ENCODE measurements at places on chromosomes 3 and 15.

DNA sequence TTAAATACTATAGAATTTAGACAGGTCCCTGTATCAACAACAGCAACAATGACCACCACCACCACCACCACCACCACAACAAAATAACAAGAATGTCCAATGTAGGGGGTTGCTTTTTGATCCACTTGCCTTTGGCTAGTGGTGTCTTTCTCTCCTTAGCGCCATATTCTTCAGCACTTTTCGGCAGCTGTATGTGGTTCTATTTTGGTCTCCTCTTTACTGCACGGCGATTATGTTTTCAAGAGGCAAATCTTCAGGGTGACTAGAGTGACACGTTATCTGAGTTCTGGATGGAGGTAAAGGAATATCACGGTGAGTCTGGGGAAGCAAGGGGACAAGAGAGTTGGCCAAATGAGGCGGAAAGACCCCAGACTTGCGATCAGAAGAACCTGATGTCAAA, 56.1 kb downstream of the ST6GAL1 start:
- DNase-seq = no peak

DNA sequence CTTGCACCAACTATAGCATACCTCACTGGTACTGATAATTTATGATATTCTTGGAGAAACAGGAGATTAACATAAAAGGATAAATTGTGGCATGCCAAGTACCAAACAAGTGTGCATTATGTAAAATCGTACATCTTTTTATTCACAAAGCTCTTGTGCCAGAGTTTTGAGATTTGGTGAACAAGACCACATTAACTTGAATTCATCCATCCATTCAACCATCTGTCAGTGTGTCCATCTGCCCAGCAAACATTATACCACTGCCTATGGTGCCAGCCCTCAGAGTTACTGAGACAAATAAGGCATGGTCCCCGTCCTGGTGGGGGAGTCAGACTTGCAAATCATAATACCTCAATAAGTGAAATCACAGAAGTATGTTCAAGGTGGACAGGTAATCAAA, 17.0 kb upstream of the NEO1 start:
- no peak for DNase-seq

DNA sequence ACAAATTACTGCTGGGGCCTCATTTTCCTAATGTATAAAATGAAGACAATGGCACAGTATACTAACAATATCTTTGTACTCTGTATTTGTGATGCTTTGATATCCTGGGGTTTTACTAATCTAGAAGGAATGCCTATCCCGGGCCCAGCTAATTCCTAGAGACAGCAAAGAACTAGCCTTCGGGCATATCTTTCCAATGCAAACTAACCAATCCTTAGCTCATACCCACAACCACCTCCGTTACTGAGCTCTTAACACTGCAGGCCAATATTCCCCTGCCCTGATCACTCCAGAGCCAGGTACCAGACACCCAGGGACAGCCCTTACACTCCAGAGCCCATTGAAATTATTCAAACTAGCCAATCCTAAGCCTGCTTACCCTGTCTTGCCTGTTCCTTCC, 309.0 kb downstream of the ULK4 start:
- DNase-seq = peak; percentile 80

- no peak for DNase-seq
These were observed 40.7 kb downstream of the SNRK start for GRCh38 chr3:43326891-43327581.

DNA sequence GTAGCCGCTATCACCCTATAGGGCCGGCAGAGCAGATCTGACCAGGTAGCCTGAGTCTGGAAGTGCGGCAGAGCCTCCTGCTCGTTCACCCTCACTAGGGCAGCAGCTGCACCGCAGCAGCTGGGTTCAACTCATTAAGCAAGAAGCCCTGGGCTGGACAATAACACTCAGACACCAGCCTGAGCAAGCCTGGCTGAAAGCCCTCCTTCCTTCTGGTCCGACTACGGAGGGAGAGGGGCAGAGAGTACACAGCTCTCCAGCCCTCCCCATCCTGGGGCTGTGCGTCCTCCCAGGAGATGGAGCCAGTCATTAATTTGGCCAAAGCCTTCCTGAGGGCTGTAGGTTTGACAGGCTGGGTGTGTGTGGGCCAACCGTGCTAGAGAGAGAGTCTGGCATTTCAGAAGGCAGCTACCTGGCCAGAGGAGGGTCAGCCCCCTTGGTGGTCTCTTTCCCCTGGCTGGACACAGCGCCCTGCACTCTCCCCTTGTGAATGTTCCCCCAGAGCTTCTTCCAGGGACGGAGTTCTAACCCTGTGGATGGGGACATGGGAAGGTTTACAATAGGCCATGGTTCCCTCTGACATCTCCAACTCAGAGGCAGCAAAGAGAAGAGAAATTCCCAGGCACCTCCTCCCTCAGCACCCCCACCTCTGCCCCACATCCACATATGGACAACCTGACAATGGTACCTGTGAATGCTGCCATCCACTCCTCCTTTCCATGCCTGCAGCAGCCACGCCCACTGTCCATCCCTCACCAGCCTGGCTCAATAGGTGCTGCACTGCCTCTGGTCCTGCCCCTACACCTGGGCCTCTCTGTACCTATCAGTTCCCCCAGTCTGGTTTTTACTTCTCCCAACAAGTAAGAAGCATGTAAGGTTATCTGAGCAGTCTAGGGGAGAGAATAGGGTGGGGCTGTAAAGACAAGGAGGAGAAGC, 6.5 kb downstream of the CHRNB4 start:
- DNase-seq = no peak

DNA sequence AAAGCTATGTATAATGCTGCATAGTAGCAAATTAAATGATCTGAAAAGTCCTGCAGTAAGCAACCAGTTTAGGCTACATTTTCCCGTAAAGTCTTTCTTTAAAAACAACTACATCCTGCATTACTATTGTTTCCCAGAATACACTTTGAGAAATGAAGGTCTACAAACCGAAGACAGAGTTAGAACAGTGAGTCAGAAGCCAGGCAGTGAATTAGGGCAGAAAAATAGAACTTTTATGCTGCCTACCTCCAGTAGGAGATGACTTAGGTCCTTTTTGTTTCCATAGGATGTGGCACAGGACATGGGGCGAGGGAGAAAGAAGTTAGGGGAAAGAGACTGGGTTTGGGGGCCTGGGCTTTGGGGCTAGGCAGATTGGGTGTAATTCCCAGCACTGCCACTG, 127.3 kb downstream of the PPM1L start:
- DNase-seq = no peak

- no peak for DNase-seq
These were observed 849 bp upstream of the HDAC11 start for GRCh38 chr3:13479332-13479581.

DNA sequence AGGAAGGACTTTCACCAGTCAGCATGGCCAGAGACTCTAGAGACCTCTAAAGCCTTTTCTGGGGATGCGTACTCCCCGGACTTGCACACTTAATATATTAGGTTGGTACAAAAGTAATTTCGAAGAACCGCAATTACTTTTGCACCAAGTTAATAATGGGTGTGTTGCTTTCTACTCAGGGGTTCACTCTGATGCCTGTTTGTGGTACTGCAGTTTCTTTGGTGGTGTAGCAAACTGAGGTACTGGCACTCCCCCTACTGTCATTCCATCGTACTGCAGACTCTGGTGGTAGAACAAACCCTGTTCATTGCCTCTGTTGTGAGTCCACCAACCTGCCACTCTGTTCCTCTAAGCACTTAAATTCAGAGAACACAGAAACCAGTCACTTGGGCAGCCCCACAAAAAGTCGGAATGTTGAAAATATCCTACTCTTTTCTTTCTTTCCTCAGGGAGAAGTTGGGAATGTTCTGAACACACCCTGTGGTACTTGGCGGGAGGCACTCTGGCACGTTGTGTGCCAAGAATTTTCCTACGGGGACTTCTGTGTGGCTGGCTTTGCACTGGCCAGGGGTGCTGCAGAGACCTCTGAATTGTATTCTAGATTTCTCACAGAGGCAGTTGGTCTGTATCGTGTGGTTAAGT, 46.3 kb downstream of the GABRG3 start:
- DNase-seq = peak; percentile 88

DNA sequence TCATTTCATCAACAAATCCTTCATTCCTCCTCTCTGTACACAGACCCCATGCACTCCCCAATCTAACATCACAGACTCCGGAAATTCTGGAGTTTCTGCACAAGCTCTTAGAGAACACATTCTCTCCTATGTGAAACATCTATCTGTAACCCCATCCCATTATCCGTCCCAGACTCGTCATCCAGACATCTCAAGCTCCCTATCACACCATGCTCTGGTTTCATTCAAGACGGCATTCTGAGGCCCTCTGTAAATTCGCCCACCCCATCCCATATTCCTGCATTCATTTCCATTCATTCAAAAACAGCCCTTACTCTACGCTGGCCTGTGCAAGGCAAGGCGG, 575 bp downstream of the LEO1 start:
- no peak for DNase-seq

- no peak for DNase-seq
These were observed 79.8 kb downstream of the EPHB1 start for GRCh38 chr3:134874737-134875413.

DNA sequence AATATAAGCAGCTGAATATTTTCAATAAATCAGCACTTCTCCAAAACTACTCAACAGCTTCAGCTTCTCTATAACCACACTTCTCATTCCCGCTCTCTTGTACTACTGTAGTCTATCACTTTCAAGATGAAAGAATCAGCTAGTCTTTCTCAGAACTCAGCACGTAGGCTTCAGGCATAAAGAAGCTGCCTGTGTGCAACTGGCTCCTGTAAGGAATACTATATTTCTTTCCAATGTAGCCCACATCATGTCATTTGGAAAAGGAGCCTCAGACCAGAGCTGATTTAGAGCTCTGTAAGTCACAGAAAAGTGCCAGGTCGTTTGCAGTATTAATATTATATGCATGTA, 62.3 kb downstream of the FMN1 start:
- no peak for DNase-seq

GRCh38 chr3:169835533-169835932, 22.8 kb upstream of the LRRC34 start:
- no peak for DNase-seq

GRCh38 chr15:64412216-64412615, 24.6 kb downstream of the TRIP4 start:
- DNase-seq = no peak

- DNase-seq = no peak
These were observed 30.5 kb upstream of the APH1B start for GRCh38 chr15:63246691-63247469.

- DNase-seq = peak; percentile 81
These were observed at the start of gene SLC30A4 for GRCh38 chr15:45522328-45523165. Gene SLC30A4 (minus strand): TSS chr15:45522755. CDS start chr15:45522354, 401 bp downstream.

- no peak for DNase-seq
These were observed 187.2 kb downstream of the EPHA6 start for GRCh38 chr3:97001611-97002010.

DNA sequence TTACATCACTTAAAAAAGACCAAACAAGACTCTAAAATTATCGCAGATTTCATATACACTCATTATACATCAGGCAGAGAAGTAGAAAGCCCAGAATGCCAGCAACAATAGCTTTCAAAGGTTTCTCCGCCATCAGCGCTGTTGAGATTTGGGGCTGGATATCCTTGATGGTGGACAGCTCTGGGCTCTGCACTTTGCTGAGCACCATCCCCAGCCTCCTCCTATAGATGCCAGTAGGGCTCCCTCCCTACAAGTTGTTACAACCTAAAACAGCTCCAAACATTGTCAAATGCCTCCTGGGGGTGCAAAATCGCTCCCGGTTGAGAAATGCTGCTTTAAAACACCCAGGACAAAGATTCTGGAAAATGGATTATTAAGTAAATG, 73.5 kb downstream of the ATP10A start:
- DNase-seq = no peak

- no peak for DNase-seq
These were observed 22.2 kb downstream of the P2RY1 start for GRCh38 chr3:152857082-152857481.

- DNase-seq = peak; percentile 16
These were observed 8.8 kb downstream of the SLC6A20 start for GRCh38 chr3:45787551-45787950.

DNA sequence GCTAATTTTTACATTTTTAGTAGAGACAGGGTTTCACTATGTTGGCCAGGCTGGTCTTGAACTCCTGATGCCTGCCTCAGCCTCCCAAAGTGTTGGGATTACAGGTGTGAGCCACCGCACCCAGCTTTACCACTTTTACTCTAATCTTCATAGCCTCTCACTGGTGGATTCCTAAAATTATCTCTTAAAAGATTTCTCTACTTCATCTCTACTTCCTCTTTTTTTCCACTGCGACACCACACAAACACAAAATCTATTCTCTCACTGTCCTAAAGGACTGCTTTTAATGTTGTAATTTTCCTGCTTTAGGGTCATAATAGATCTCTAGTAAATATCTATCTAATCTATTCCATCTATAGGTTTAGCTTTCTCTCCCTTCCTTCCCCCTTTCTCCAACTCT, 34.0 kb upstream of the TBL1XR1 start:
- no peak for DNase-seq

- no peak for DNase-seq
These were observed 2.4 kb downstream of the CIB1 start for GRCh38 chr15:90231028-90232017.

DNA sequence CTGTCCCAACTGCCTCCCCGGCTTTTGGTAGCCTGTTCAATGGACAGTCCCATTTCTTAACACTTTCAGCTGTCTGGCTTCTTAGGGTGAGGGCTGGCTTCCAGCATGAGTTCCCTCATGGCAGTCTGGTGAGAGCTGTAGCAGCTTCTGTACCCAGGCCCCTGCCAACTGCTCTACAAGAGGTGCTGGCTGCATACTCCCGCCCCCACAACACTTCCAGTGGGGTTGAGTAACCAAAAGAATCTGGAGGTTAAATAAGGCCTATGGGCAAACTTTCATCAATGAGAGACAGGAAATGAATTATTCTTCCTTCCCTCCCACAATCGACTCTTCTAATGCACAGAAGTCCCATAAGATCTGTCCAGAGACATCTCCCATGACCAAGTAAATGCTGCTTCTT, 145.0 kb downstream of the NEK10 start:
- no peak for DNase-seq

DNA sequence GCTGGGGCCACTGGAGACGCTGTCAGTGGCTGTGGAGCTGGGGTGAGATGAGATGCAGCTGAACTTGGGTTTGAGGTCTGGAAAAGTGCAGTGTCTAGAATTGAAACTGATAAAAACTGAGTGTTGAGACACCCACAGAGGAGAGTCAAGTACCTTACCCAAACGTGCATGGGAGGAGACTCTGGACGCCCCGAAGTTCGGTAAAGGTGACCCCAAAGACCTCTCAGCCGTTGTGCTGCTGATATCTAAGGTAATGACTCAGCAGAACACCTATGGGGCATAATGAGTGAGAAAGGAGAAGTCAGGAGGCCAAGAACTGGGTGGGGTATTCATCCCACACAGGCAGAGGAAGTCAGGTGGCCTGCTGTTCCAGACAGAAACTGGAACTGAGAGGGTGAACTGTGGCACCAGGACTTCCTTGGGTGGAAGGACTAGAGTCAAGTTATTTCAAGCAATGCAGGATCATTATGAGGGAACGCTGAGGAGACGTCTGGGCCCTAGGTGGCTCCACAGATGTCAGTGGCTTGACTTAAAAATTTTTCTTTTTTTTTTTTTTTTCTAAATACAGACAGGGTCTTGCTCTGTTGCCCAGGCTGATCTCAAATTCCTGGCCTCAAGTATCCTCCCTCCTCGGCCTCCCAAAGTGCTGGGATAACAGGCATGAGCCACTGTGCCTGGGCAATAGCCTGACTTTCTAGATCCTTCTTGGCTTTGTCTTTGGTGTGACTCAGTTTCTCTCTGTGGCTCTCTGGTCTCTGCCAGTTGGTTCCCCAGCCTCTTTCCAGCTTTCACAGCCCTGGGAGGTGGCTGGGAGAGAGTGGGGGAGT, 67.6 kb upstream of the GCNT3 start:
- peak; percentile 22 for DNase-seq

Measured in islet precursor cell (in vitro differentiated cells).